Activated CD8-positive, alpha-beta memory T cell treated with anti-CD3 and anti-CD28 coated beads, Interleukin-2, amount 10 ng/mL, durations not matched to agents 7 days and 5 days (primary cell): ENCODE measurements at places on chromosomes 5 and 9. TPM values are rescaled to one million over a fixed set of nuclear protein-coding genes. Genes with fewer than 3 reads are reported as not detected.

GRCh38 chr5:167294882-167295680, 996.4 kb upstream of the WWC1 start:
- no peak for DNase-seq

DNA sequence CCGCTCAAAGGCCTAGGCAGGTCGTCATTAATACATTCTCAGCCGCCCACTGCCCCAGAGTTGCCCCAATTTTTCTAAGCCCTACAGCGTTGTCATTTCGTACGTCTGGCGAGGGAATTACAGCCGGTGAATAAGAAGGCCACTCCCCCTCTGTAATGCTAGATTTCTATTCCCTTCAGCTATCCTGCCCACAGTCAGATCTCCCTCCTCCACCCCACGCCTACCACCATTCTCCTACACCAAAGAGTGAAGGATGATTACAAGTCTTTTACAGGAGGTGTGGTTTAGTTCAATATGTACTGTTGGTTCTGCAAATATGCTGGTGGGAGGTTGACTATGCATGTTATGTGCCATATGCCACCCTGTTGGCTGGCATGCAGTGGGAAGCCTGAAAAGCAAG, 83.7 kb upstream of the SMIM15 start:
- DNase-seq: no peak

GRCh38 chr9:84366683-84367082, 26.1 kb upstream of the SLC28A3 start:
- no peak for DNase-seq

- DNase-seq: no peak
Measured at GRCh38 chr5:138640646-138641254, 65.5 kb upstream of the HSPA9 start.

DNA sequence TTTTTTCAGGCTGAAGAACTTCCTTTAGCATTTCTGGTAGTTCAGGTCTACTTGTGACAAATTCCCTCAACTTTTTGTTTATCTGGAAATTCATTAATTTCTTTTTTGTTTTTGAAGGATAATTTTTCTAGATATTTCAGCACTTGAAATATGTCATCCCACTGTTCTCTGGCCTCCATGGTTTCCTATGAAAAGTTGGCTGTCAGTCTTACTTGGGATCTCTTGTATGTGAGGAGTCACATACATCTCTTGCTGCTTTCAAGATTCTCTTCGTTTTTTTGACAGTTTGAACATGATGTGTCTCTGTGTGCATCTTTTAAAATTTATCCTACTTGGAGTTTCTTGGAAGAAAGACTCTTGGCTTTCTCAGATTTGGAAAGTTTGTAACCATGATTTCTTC, 79.5 kb downstream of the RIC1 start:
- DNase-seq: no peak

DNA sequence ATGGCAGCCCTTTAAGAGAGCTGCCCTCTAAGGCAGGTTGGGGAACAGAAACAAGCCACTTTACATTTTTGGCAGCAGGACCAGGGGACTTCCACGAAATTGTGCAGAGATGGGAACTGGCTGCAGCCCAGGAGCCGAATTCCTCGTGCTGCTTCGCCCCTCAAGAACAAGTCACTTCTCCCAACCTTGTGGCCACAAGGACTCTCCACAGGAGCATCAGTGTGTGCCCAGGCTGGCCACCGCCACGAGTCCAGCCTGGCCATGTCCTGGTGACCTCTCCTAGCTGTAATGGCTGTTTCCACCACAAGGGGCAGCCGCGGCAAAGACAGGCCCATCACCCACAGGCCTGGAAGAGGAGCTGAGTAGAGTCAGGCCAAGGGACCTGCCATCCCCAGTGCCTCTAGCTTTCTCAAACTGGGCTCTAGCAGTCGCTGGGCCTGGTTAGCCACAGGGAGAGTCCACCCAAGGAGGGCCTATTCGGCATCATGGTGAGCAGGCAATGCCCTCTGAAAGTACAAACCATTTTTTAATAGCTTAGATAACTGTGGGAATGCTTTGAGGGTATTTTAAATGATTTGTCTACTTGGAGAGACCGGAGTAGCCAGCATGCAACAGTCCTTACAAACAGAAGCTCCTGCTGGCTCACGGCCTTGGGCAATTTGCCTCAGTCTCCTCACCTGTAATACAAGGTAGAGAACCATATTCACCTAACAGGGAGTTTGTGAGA, 129.0 kb downstream of the COL23A1 start:
- DNase-seq: peak; percentile 66

DNA sequence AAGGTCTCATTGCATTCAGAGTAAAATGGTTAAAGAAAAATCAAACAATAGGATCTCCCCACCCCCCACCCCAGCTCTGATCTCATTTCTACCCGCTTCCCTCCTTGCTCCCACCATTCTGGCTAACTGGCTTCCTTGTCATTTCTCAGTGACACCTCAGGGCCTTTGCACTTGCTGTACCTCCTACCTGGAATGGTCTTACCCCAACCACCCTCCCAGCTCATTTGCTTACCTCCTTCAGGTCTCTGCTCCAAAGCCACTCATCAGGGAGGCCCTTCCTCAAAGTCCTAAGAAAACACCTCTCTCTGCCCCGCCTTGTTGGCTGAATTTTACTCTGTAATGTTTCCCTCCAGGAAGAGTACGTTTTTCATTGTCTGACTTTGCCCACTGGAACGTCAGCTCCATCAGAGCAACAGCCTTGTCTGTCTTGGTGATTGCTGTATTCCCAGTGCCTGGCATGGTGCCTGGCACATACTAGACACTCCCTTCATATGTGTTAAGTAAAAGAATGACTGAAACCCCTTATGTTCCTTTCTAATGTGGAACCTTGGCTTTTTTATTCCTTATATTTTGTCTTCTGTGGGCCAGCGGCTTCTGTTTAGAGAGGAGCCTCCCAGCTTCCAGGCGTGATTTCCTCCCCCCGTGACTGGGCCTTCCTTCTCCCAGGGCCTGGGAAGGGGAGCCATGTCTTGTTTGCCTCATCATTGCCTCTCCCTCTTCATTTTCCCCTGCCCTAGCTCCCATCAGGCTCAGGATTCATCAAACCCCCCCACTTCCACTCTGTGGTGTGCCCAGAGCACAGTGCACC, 26.9 kb downstream of the NEURL1B start:
- no peak for DNase-seq

DNA sequence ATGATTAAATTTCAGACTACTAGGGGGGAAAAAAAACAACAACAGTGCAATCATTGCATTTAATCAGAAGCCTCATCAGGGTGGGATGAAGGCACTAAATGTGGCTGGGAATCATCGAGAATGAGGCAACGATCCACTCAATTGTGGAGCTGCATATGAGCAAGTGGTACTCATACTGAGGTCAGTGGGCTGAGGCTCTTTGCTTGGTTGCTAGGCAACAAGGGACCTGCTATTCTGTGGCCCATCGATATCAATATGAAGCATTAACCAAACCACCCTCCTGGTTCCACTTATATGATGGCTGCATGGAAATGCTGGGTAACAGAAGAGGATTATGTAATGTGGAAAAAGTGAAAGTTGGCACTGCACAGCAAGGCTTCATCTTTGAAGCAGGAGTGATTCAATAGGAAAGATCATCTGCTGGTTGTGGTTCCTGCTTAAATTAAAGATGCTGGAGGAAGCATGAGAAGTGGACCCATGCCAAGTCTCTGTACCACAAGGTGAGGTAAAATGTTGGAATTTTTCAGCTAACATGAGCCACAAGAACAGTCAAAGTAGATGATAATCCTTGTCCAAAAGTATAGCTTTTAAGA, 159.8 kb upstream of the HMHB1 start:
- DNase-seq: peak; percentile 54

GRCh38 chr9:107375651-107376369, 92.7 kb downstream of the RAD23B start:
- no peak for DNase-seq

- no peak for DNase-seq
Measured at GRCh38 chr5:178793696-178794095, 63.2 kb upstream of the ZNF354A start.

Gene KCNV2
- not detected for total RNA-seq

Gene GRIN1
- not detected for total RNA-seq

Gene PAX5
- total RNA-seq: 0.14 TPM

Gene OR1J2
- not detected for total RNA-seq

Gene ZDHHC21
- 9.8 TPM for total RNA-seq
